ENCODE measurements at places on chromosomes 3 and 15.

GRCh38 chr3:86605166-86605565 lies 385.8 kb downstream of the VGLL3 start:
- DNase-seq: no peak

GRCh38 chr15:27094235-27094634 lies 123.3 kb downstream of the GABRG3 start:
- peak; percentile 59 for DNase-seq

DNA sequence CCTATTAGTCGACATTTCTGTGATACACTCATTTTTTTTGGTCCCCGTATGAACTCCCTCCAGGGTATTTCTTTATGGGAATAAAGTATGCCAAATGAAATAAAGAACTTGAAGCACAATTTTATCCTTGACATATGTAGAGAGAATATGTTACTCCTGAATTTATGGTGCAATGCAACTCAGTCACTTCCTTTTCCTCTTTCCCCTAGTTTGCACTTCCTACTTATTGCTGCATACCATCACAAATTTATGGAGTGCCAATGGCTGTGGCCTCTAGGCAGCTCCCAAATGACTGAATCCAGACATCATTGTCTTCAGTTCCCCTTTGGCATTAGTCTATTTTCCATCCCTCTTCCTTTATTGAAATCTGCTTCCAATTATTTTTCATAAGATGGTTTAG lies 403.5 kb downstream of the FHIT start:
- DNase-seq: no peak

- no peak for DNase-seq
Measured at GRCh38 chr15:90674476-90674875, 42.7 kb upstream of the BLM start.

DNA sequence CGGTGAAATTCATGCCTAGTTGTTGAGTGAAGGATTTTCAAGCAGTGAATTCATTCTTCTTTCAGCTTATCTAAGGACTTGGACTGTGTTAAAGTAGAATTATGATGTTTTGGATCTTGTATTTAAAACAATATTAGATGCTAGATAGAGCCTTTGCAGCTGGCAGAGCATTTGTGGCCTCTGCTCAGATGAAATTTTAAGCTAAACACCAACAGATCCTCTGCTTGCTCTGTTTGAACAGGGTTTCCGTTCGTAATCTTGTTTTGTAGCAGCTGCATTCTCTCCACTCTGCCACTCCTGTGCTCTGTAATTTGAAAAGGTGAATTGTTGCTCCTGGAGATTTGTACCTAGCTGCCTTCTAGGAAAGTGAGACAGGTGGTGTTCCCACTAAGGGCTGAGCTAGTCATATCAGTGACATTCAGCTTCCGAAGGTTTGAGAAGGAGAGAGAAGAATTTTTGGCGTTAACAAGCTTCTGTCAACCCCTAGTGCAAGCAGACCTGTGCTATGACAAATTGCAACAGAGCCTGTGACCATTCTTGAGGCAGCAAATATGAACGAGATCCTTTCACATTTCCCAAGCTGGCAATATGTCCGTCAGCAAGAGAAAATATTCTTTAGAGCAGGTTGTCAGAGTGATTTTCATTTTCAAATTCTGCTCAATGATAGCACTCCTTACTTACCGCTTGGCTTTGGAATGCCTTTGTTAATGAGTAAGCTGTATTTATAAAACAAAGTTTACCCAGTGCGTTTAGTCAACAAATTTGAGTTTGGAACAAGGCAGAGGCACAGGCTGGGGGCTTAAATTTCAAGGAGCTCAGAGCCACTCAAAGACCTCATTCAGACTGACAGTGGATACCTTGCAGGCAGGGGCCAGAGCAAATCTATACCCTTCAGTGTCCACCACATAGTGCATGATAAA lies 5.3 kb downstream of the CHST2 start:
- DNase-seq: no peak

DNA sequence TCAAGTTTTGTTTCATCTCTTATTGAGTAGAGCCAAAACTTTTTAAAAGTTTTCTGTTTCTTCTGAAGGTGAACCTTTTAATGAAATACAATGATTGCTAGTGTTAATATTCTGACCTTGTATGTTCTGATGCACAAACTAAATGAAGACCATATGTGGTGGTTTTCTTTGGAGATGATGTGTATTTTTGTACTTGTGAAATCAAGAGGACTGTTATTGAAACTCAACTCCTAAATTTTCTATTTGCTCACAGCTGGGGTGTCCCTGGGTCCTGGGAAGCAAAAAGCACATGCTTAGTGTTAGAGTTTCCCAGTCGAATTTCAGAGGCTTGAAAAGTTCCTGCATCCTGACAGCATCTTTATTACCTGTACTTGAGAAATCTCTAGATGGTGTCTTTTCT lies 1185.8 kb upstream of the ALCAM start:
- peak; percentile 27 for DNase-seq

- DNase-seq: no peak
Measured at GRCh38 chr15:52069559-52069958, 43.0 kb downstream of the BCL2L10 start.

DNA sequence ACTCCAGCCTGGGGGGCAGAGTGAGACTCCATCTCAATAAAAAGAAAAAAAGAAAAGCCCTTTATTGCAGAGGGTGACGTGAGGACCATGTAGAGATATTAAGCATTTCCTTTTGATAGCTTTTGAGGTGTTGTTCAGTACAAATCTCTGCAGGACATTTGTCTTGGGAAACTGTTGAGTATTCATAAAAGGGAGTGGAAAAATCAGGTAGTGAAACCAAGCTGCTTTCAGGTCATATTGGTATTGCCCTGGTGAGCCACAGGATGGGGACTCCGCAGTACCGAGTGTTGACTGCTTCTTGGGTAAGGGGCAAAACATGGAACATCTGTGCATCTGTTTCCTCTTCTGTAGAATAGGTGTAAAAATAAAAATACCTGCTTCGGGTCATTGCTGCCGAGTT lies 9.9 kb downstream of the ITPR1 start:
- DNase-seq: no peak

DNA sequence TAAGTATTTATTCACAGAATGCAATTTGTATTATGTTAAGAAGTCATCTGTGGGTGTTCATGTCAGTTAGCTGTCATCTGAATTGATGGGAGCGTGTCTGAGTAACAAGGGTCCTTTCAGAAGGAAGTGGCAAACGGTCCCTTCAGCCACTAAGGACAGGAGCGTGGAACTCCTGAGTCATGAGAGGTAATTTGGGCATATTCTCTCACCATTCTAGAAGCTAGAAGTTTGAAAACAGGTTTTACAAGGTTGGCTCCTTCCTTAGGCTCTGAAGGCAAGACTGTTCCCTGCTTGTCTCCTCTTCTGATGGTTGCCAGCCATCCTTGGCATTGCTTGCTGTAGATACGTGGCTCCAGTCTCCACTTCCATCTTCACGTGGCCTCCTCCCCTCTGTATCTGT lies 19.7 kb downstream of the ABHD2 start:
- DNase-seq: no peak

DNA sequence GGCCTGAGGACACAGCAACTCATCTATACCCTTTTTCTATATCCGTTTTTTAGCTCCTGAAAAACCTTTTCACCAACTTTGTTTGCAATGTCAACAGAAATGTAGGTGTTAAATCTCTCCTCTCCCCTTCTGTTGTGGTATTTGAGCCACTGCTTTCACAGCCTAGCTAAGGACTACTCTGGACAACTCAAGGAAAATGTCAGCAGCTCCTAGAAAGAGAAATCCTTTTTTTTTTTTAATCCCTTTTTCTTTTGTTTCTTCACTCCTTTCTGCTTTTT lies 176.6 kb downstream of the KLHL25 start:
- DNase-seq: no peak

- DNase-seq: no peak
Measured at GRCh38 chr3:81349816-81350340, 411.6 kb downstream of the GBE1 start.

GRCh38 chr3:37968813-37969595 lies 21.6 kb upstream of the VILL start:
- no peak for DNase-seq
